ENCODE measurements at places on chromosomes 11 and 22.

- DNase-seq = no peak
These were observed 57.4 kb upstream of the BID start for GRCh38 chr22:17831501-17832251.

DNA sequence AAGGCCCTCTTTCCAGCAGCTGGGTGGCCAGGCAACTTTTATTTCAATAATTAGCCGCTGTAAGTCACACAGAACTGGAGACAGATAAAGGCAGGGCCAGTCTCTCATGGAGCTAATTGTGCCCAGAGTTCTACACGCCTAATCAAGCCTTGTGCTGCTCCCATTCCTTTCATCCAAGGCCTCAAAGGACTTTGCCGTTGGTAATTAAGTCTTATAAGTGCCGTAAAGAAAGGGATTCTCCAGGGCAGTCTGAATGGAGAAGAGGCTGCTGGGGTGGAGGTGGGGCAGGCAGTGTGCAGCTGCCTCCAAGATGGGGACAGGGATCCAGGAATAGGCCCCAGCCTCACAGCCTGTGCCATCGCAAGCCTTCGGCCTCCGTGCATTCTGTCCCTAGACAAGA lies 357.9 kb downstream of the TENM4 start:
- no peak for DNase-seq

GRCh38 chr11:126817096-126817495 lies 183.5 kb downstream of the KIRREL3 start:
- DNase-seq = no peak

GRCh38 chr22:30178181-30179126 lies 68.1 kb downstream of the LIF start:
- peak; percentile 76 for DNase-seq

DNA sequence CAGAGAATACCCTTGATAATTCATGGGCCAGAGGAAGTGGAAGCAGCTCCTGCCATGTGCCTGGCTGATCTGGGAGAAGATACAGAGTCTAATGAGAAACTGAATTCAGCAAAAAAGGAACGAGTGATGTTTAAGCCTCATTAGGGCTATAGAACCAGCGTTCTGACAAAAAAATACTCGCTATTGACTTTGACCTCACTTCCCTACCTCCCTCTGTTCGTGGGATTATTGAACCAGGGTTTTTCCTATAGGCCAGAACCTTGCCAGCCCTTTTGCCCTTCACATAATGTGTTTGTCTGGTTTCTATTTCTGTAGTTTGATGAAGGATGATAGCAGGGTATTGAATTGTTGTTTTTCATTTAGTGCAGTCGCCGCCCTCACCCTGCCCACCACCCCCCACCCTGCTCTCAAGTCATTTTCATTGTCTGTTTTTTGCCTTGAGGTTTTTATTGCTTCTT lies 7.6 kb upstream of the RBFOX2 start:
- no peak for DNase-seq

DNA sequence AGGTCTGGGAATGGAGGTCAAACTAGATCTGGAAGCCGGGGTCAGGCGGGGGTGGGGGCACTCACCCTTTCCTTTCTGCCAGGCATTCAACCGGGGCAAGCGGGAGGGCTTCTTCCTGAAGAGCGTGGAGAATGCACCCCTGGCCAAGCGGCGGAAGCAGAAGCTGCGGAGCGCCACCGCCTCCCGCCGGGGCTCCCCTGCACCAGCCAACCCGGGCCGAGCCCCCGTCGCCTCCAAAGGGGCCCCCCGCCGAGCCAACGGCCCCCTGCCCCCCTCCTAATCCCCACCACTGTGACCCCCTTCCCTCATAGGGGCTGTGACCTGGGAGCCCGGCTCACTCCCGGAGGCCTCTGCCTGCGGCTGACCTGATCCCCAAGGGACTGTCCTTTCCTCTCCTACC lies 12.2 kb downstream of the RPS6KA4 start:
- DNase-seq = no peak

- DNase-seq = no peak
These were observed 20.4 kb downstream of the TUG1 start for GRCh38 chr22:30989474-30989873.

- no peak for DNase-seq
These were observed 35.9 kb upstream of the WNT11 start for GRCh38 chr11:76242004-76242779.

- no peak for DNase-seq
These were observed 67.7 kb downstream of the DCDC1 start for GRCh38 chr11:31301549-31302510.

DNA sequence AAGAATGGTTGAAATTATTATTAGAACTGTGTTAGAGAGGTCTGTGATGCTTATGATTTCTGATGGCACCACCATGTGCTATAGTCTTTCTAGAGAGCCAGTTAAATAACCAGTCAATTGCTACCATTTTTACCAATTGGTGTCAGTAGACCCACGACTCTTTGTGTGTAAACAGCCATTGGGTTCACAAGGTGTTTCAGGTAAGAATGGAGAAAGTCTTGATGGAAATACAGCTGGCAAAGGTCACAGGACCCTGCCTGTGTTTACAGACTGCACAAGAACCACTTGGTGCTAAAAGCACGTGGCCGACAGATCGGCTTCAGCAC lies 30.5 kb upstream of the OR10G7 start:
- no peak for DNase-seq

DNA sequence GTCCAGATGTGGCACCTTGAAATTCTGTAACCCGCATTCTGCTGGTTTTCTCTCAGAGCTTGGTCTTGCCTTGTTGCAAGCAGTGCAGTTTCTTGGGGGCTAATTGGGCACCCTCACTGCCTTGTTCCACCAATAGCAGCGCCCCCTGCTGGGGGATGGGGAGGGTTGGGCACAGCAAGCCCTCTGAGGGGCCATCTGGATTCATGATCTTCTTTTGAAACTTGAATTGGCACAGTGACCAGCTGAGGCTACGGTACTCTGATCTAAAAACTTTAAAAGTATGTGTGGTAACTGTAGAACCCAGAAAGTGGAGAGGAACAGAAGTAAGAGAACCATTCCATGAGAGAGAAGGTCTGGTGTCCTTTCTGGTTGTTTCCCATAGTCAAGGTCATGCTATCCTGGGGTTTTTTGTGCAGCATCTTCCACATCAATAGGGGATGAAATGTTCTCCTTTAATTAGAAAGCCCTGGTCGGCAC lies 64.2 kb downstream of the MED15 start:
- DNase-seq = peak; percentile 70

DNA sequence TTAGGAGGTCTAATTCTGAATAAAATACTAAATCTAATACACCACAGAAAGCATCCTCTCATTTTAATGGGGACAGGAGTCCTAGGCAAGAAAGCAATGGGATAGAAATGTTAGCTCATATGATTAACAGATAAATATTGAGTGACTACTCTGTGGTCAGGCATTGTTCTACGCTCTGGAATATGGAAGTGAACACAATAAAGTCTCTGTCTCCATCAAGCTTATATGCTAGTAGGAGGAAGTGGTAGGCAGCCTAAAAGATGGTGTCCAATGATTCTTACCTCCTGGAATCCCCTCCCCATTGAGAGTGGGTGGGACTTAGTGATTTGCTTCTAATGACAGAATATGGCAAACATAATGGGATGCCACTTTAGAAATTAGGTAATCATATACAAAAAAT lies 160.3 kb upstream of the PDGFD start:
- DNase-seq = no peak

DNA sequence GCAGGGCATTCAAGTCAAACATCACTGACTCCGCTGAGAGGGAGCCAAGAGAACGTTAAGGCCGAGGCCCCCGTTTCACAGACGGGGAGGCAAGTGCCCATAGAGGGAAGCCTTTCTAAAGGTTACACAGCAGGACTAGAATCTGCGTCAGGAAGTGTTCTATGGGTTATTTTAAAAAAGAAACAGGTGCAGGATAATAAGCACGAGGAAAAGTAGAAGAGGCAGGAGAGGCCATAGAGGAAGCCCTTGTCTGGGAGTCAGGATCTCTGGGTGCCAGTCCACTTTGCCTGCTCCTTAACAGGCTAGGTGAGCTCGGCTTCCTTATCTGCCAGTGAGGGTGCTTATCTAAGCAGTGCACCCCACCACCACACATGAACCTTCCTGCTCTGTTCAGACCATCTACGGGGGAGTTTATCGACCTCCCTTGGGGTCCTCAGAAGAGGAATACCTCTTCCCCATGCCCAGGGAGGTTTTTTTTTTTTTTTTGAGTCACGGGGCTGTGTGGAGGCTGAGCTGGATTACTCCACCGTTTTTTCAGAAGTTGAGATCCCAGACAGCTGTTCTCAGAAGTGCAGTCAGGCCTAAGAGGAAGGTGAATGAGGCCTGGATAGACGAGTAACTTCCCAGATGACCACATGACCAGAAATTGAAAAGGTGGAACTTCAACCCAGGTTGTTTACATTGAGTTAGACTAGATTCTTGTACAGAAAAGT lies 1.2 kb upstream of the FCHSD2 start:
- DNase-seq = no peak

DNA sequence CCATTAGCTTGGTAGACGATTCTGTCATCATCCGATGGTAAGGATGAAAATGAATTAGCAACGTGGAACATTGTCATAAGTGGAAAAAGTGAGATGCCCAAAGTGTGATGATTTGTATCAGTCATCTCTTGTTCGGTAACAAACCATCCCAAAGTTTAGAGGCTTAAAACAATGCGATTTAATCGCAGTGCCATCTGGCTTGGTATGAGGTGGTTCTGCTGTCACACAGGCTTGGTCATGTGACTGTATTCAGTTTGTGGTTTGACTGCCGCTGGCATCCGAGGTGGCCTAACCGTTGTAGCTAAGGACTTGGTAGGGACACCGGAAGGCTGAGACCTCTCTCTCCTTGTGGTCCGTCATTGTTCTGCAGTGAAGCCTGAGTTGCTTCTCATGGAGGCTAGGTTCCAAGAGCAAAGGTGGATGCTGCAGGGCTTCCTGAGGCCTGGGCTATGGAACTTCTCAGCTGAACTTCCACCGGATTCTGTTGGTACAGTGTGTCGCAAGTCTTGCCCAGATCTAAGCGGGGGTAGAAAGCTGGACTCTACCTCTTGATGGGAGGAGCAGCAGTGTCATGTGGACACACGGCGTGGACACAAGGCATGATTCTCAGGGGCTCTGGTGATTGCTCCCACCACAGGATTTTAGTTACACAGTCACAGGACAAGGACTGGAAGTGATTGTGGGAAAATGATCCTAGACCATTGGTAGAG lies 36.3 kb downstream of the BCR start:
- DNase-seq = peak; percentile 48

DNA sequence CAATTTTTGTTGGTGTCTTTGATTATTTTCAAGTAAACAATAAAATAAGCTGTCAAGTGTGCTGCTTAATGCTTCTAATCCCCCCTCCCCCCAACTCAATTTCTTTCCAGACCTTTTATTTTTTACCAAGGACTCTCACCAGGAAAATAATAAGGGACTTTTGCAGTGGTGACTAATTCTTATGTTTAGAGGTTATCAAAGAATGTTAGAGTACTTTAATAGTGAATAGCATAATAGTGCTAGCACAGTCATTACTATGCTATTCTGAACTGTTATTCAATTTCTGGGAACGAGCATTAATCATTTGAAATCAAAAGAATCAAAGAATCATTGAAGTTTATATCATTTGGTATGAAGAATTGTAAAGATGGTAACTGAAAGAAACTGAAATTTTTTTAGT lies 251.4 kb downstream of the DDX10 start:
- no peak for DNase-seq

GRCh38 chr22:28395920-28396753 lies 283.5 kb downstream of the TTC28 start:
- no peak for DNase-seq

DNA sequence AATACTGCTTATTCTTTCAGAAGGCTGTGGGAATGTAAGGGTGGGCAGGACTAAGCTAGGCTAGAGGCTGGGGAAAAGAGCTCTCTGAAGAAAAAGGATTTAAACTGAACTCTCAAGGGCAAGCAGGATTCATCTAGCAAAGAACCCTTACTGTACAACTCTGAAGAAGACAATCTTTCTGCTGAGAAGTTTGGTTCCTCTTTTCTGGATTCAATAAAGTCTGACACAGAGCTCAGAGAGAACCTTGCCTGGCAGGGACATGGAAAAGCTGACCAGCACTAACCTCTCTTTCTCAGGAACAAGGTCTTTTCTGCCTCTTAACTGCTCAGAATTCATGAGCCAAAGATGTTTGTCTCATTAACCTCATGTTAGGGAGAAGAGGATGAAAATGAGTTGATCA lies 388.4 kb upstream of the DDI1 start:
- DNase-seq = no peak

GRCh38 chr11:113838005-113838404 lies 37.4 kb downstream of the USP28 start:
- no peak for DNase-seq

GRCh38 chr22:27842201-27842600 lies 40.6 kb upstream of the MN1 start:
- no peak for DNase-seq

DNA sequence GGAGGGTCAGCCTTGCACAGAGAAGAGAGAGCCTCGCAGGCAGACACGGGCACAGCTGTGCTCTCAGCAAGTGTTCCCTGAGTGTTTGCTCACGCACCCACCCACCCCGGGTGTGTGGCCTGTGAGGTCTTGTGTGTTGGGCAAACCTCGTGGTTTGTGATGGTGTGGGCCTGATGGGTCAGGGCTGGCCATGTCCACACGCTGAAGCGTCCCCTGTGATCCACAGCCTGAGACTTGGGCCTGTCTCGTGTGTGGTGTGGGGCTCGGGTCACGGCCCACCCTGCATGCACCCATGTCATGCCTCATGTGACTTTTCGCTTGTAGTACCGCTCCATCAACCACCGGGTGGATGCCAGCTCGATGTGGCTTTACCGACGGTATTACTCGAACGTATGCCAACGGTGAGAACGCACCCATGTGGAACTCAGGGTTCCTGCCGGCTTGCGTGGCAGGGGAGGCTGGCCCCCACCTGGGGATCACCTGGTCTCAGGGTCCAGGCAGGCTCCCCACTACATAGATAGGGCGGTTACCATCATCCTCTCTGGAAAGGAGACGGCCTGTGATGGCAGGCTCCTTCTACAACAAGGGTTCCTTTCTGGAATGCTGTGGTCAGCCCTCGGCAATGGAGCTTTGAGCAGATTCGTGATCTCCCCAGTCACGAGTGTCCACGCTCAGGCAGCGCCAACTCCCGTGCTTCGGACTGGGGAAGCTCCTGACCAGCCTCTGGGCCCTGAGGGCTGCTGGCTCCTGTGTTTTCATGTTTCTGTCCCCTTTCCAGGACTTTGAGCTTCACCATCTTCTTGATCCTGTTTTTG lies 5.9 kb downstream of the TPCN2 start:
- no peak for DNase-seq

GRCh38 chr11:133711545-133711944 lies 133.8 kb downstream of the SPATA19 start:
- no peak for DNase-seq

- DNase-seq = no peak
These were observed 28.3 kb downstream of the NECTIN1 start for GRCh38 chr11:119700536-119701346.

DNA sequence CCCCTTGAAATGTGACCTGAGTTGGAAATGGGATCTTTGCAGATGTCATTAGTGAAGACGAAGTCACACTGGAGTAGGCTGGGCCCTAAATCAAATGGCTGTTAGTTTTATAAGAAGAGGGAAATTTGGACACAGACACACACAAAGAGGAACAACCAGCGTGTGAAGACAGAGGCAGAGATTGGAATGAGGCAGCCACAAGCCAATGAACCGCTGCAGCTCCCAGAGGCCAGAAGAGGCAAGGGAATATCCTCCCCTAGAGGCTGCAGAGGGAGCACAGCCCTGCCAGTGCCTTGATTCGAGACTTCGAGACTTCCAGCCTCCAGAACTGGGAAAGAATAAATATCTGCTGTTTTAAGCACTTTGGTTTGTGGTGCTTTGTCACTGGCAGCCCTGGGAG lies 484.5 kb downstream of the MN1 start:
- DNase-seq = no peak

Measured in activated CD4-positive, alpha-beta T cell treated with anti-CD3 and anti-CD28 coated beads, Interleukin-2, amount 50 U/mL, for 48 hours (primary cell).